ENCODE measurements at places on chromosomes 4 and X.
A peak's percentile ranks its signal among the peaks of the same experiment; 100 is the strongest.

GRCh38 chr4:4843635-4844291, 15.7 kb upstream of the MSX1 start:
- no peak for DNase-seq

DNA sequence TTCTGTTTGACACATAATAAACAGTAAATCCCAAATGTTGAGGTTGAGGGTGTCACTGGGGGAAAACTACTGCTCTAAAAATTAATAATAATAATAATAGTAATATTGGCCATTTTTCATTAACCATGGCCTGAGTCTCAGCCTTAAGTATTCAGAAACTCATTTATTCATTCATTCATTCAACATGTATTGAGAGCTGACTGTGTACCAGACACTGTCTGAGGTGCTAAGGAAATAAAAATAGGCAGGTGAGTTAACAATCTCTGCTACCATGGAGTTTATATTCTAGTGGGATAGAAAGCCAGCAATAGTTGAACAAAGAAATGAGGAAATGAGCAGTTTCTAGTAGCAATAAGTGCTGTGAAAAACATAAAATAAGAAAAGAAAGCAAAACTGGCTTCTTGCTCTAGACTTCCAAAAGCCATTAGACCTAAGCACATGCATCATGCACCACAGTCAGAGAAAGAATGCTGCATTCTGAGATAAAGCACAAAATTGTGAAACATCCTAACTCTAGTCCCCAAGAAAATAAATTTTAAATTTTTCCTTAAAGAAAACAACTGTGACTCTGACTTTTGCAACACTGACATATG, 278.7 kb downstream of the RCHY1 start:
- DNase-seq = no peak

GRCh38 chr4:150867148-150867547, 147.9 kb downstream of the LRBA start:
- DNase-seq = peak; percentile 71

- DNase-seq = no peak
These were observed 32.0 kb downstream of the IL15 start for GRCh38 chr4:141668200-141668910.

GRCh38 chr4:175166020-175166419, 247.9 kb downstream of the ADAM29 start:
- DNase-seq = no peak

DNA sequence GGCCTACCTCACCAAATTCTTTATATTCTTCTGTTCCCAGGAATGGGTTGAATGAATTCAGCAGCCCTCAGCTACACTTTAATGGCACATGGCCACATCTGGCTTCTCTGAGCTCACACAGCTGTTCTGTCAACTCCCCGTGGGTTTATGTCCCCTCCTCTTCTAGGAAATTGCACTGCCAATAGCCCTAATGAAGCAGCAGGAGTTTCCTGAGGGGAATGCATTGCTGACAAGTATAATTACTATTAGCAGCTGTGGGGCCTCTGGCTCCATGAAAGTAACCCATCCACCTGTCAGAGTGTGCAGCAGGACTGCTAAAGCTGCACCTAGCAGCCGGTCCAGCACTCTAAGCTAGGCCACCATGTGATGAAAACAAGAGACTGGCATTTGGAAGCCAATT, 50.3 kb downstream of the FTHL17 start:
- no peak for DNase-seq

DNA sequence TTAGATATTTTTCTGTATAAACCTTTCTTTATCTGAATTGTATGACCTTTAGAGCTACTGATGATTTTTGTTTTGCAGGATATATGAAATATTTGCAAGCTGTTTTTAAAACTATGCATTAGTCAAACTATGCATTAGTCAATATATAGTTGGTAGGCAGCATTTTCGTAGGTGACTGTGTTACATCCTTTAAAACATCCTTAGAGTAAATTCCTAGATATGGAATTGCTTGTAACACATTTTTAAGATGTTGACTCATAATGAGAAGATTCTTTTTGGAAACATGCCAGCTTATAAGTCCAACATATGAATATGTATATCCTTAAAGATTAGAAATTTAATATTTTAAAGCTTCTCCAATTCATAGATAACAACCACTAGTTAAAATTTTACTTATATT, 1768.5 kb downstream of the PCDH7 start:
- DNase-seq = no peak

DNA sequence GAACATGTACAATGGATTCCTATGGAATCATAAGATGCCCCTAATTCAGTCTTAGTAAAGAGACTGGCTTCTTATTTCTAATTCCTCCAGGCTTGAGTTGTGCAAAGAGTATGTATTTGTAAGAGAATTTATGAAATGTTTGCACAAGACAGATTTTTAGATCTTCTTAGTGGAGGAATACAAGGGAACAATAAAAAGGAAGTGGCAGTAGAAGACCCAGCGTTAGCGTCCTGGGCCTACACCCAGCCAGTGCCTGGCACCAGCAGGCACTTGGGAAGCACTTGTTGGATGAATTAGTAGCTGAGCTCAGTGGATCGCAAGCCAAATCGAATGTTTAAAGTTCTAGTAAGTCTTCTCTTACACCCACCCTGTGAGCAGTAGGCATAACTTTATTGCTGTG, 157.4 kb downstream of the PTTG2 start:
- DNase-seq = no peak

DNA sequence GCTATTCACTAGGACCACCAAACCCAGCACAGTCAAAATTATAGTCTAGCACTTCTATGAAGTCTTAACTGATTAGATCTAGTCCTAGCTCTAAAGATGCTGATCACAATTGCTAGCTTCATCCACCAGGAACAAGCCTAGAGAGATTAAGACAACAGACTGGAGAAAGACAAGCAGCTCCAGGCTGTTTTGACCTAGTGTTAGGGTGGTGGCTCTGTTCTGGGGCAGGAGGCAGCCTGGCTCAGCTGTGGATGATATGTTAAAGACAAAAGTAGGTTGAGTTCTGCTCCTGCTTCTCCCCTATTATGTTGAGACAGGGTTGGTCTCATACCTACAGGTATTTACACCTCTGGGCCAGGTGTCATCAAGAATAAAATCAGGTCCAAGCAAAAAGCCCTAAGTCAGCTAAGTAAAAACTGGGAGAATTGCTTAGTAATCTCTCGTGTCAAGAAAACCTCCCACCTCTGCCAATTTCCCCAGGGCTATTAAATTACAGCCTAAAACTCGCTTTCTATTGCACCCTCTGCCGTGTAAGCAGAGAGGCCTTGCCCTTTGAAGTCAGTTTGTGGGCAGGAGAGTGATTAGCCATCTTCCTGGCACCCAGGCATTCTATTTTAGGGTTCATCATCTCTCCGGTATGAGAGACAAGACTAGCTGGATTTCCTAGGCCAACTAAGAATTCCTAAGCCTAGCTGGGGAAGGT, 39.9 kb downstream of the RAB40AL start:
- DNase-seq = no peak

GRCh38 chr4:85565761-85566480, 91.0 kb downstream of the ARHGAP24 start:
- no peak for DNase-seq

DNA sequence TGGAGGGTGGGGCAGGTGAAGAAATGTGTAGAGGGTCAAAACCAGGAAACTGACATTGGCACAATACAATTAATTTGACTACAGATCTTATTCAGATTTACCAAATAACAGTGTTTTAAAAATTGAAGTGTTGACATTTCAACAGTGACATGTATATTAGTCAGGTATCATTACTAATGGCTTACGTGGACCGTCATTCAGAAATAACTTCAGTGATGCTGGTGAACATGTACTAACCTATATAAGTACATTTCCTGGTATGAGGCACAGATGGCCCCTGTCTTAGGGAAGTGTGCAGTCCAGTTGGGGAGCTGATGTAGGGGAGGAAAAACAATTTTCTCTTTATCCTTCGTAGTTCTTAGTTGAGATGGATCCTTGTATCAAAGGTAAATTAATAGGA, 22.3 kb upstream of the MAOA start:
- DNase-seq = no peak

DNA sequence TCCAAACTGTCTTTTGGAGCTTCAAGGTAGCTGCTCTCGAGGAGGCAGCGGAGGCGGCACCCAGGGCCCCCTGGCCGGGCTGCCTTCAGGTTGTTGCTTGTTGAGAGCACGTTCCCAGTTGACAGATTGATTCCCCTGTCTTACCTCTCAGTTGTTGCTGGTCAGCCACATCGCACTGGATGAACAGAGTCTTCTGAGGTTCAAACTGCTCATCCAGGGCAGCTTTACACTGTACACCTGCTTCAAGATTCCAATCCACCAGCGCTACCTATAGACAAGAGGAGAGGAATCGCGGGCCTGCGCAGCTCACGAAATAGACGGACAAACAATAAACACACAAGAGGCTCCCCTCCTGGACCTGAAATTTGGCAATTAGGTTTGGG, 497 bp downstream of the HPGD start:
- no peak for DNase-seq

GRCh38 chr4:178275671-178276360, 833.6 kb upstream of the AGA start:
- DNase-seq = no peak

DNA sequence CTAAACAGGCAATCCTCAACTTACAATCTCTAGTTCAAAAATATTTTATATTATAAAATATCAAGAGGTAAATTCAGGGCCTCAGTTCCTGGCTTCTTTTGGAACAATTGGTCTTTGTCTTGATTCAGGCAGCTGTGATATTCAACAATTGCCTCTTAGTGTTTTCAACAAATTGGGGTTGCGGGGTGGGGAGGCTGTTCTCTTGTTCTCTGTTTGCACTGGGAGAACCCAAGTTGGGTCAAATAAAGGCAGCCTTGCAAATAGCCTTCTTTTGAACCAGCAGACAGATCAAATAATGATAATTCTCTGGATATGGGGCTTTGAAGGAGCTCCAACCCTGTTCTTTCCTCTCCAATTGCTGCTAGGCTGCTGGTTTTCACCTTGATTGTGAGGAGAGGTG, 142.5 kb downstream of the COL4A5 start:
- DNase-seq = no peak

DNA sequence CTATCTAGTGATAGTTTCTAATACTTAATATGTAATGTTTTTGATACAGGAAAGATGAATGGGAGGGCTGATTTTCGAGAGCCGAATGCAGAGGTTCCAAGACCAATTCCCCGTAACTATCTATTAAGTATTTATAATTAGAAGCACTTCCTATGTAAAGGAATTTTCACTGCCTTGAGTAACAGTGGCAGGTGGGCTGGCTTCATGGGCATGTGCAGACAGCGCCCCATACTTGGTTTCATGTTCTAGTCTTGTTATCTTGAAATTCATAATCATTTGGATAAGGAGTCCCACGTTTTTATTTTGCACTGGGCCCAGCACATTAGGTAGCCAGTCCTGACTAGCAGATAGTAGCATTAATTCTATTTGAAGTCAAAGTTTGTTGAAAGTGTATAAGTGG, 1.7 kb downstream of the OCIAD1 start:
- DNase-seq = no peak

DNA sequence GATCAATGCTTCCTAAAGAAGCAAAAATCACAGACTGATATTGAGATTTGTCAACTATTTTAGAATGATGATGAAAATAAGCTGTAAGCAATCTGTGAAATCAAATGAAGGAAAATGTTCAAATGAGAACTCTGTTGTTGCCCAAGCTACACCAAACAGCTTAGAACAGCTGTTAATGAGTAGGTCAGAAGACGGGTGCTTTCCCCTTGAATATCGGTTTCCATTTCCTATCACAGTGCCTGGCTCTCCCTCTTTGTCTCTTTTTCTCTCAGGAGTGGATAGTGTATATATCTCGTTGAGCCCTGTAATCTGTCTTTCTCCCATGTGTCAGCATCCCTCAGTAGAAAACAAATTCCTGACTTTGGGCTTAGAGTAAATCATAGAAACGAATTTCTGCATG, 1592.9 kb upstream of the TENM3 start:
- DNase-seq = no peak

- no peak for DNase-seq
These were observed 32.0 kb downstream of the F8 start for GRCh38 chrX:154990496-154990895.

- DNase-seq = no peak
These were observed 1482.6 kb downstream of the FAM133A start for GRCh38 chrX:95156566-95156965.

DNA sequence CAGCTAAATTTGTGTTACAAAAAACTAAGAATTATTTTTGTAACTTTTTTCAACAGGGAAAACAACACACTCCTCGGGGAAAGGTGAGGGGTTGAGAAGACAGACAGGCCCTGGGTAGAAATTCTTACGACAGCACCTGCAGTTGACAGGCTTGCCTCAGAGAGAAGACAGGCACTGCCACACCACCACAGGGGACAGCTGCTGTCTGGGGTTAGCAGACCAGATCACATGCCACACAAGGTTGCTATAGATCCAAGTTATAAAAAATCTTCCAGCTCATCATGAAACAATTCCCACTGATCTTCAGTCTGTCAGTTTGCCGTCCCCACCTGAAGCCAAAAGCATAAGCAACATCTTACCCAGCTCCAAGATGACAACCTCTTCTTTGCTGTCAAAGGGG, 143.2 kb upstream of the ZCCHC13 start:
- no peak for DNase-seq

- DNase-seq = no peak
These were observed 142.2 kb downstream of the HS3ST1 start for GRCh38 chr4:11286533-11286932.

DNA sequence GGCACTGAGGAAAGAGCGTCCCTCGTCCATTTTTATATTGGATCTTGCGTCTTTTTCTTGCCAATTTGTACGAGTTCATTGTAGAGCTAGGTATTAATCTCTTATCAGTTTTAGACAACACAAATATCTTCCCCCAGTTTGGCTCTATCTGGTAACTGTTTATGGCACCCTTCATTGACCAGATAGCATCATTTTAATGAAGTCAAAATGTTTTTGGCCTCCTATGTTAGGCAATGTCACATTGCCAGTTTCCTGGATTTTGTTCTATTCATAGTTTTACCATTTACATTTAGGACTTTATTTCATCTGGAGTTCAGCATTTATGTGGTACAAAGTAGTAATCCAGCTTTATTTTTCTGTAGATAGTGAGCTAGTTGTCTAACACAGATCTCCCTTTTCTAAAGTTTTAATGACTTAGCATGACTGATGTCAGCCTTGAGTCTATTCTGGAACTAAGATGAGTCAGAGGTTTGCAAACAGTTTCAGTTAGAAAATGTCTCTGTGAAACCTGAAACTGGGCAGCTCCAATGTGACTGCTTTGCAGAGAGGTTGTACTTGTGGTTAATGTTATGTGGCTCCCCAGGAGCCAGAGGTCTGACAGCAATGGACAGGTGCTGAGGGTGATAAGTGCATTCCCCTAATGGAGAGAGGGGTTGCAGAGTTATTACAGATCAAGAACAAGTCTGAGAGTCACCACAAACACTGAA, 5.3 kb upstream of the STBD1 start:
- DNase-seq = no peak

DNA sequence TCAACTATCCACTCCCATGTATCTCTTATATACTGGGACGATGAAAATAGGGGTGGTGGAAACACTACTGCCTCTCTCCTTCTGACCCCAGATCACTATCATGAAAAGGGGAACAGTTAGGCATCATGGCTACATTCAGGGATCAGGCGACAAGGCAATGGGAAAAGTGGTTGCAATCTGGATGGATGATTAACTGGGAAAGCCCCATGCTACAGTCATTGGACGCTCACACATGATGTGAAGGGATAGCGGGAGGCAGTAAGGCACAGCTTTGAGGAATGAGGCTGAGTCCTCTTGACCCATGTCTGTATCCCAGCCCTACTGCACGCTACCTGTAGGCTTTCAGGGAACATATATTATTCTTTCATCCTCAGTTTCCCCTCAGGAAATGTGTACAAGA, 10.2 kb downstream of the GASK1B start:
- DNase-seq = no peak

All from stimulated activated CD4-positive, alpha-beta T cell treated with anti-CD3 and anti-CD28 coated beads, Interleukin-12 subunit alpha, Interleukin-12 subunit beta, amount 100 ng/mL, for 48 hours (primary cell).